ENCODE measurements at places on chromosomes 2 and 18.

DNA sequence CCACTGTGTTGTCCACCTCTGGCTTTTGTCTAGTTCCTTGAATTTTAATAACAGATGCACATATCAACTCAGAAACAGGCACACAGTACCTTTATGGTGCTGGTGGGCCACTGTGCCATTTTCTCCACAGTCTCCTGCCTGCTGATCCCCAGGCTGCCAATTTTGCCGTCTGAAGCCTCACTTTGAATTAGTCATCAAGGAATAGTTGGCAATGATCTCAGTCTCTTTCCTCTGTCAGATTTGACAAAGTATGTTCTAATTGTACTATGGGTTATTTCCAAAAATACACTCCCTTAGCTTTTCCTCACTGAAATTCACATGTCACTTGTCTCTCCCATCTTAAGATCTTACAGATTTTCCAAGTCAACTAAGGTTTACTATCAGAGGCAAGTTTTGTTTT is 140.7 kb downstream of the ZNF516 start:
- peak; percentile 16 for DNase-seq

GRCh38 chr2:181746844-181747243 is 66.5 kb upstream of the NEUROD1 start:
- DNase-seq = no peak

DNA sequence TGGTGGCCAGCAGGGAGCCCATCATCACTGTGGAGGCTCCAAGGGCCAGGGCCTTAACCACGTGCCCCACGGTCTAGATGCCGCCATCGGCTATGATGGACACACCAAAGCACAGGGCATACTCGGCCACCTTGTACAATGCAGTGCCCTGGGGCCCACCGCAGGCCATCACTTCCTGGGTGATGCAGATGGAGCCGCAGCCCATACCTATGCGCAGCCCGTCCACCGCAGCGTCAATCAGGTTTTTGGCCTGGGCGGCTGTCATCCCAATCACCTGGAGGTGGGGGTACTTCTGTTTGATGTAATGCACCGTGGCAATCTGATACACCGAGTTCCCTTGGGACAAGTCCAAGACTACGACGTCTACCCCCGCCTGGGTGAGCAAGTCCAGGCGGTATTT is 153.3 kb upstream of the ZSWIM2 start:
- DNase-seq = no peak

DNA sequence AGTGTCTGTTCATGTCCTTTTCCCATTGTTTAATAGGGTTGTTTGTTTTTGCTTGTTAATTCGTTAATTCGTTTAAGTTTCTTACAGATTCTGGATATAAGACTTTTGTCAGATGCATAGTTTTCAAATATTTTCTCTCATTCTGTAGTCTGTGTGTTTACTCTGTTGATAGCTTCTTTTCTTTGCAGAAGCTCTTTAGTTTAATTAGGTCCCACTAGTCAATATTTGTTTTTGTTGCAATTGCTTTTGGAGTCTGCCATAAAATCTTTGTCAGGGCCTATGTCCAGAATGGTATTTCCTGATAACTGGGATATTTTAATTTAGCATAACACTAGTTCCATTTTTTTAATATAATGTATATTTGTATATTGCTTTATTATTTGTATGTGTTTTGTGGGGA is 1380.1 kb downstream of the SUCLG1 start:
- no peak for DNase-seq

DNA sequence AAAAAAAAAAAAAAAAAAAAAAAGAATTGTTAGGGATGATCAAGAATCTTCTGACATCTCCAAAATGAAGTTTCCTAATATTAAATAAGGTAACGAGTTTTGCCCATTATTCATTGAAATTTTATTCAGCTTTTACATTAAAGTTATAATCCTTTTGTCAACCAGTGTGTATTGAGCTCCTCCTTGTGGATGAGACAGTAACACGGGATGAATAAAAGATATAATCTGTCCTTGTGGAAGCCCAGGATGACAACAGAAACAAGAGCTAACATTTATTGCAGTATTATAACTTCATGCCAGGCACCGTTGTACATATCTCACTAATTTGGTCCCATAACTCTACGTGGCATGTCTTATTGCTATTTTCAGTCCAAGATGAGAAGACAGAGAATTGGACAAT is 33.4 kb upstream of the SERPINB7 start:
- DNase-seq = no peak

DNA sequence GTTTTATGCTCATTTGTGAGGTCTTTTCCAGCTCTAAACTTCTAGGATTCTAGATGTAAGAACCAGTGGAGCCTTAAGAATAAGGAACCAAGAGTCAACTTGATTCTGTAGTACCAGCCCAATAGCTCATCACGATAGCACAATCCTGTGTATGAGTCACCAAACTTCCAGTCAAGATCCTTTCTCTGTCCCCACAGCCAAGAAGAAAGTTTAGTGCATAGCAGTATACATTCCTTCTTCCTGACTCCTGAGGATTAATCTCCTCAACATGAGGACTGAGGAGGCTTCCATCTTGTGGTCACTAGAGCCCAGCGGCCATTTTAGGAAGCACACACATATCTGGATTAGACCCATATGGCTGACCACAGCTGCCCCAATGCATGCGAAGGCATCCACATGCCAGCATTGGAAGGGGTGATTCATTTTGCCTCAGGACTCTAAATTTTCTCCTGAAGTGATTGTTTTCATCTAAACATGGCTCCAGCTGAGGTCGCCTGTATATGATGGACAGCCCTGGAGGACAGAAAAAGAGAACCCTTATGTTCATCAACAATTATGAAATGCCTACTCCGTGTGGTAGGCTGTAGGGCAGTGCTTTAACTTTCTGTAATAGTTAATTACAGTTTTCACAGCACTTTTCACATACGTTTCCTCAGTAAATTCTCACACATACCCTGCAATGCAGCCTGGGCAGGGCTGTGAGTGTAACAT is 53.5 kb downstream of the RASGRP3 start:
- DNase-seq = no peak

GRCh38 chr2:223811757-223812156 is 25.6 kb downstream of the AP1S3 start:
- no peak for DNase-seq

GRCh38 chr2:46439582-46439981 is 39.8 kb upstream of the TMEM247 start:
- DNase-seq = no peak

DNA sequence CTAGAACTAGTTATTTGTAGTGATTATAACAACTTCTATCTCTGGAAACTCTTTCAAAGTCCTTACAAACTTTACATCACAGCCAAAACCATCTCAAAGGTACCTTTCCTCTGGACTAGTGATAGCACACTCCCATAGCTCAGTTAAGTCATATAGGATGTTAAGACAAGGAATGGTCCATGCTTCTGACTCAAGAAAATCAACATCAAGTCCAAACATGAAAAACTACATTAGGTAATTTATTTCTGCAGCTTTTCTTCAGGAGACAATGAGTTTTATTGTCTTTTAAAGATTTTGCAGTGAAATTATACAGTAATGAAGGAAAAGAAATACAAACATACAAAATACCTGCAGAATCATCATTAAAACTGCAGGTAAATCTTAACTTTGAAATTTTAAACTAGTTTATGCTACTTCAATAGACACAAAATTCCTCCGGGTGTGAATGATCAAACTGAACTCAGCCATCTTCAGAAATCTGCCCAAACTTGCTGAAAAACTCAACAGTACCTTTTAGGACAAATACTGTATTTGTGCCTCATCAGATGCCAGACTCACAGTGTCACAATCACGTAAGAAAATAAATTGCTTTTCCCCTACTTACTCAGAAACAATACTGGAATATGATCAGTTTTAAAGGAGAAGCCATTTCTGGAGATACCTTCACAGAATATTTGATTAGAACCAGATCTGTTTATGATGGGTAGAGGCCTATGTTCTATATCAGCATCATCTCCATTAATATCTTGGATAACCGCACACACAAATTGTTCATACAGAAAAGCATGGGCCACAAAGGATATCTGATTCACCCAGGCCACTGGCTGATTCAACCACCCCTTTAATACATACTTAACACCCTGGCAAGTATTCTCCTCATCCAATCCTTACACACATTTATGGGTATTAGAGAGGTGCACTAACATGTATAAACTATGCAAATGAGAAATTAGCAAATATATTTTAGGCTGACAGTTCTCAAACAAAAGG is 2.6 kb downstream of the TMEM131 start:
- no peak for DNase-seq

DNA sequence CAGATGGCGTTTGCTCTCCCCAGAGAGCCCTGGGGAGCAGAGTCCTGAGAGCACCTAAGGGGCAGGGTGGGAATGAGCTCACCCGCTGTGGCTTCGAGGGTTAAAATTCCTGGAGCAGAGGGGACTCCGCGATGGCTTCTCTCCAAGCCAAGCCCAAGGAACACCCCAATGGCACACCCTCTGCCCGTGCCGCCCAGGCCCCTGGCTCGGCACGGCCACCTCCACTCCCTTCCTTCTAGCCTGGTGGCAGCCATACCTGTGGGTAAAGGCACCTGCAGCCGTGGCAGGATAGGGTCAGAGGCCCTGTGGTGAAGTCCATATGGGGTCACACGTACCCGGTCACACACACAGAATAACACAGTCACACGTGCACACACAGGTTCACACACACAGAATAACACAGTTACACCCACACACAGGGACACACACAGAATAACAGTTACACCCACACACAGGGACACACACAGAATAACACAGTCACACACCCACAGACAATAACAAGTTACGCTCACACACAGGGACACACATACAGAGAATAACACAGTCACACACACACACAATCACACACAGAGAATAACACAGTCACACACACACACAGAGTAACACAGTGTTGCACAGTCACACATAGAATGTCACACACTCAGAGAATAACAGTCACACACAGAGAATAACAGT is 50.5 kb downstream of the RAMP1 start:
- no peak for DNase-seq

GRCh38 chr2:95317123-95317500 is 20.0 kb downstream of the KCNIP3 start:
- no peak for DNase-seq

DNA sequence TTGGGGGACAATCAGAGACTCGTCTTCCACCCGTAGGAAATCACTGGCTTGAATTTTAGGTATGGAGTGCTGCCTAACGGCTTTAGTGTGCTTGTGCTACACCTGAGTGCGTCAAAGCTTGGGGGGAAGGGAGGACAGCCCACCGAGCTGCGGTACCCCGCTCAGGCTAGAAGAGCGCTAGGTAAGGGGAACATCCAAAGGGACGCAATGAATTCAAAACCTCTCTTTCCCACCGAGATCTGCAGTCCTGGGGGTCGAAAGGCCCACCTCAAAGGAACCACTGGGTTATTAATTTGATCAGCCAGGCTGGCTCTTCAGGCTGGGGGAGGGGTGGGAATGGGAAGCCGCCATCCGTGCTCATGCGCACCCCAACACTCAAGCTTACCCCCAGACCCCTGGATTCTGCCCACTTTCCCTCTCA is 2.7 kb downstream of the EPHA4 start:
- no peak for DNase-seq

DNA sequence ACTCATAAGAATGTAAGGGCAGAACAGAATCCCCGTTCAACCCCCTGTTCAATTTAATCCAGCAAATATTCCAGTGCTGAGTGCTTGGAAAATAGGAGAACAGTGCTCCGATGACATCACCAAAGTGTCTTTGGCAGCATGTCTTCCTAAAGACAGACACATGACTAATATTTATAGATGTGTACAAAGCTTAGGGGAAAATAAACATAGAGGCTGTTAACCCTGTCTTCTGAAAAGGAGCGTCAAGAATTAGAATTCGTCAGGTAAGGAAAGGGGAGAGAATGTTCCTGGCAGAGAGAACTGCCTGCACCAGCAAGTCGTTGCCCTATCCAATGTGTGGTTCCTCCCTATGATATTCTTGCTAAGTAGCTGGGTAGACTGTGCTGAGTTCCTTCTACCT is 72.7 kb downstream of the PLB1 start:
- DNase-seq = no peak

GRCh38 chr2:159110784-159111183 is 142.3 kb downstream of the TANC1 start:
- no peak for DNase-seq

GRCh38 chr2:28393114-28393836 is 617 bp downstream of the FOSL2 start:
- DNase-seq = peak; percentile 53

GRCh38 chr2:195582188-195582587 is 74.8 kb upstream of the SLC39A10 start:
- DNase-seq = no peak

DNA sequence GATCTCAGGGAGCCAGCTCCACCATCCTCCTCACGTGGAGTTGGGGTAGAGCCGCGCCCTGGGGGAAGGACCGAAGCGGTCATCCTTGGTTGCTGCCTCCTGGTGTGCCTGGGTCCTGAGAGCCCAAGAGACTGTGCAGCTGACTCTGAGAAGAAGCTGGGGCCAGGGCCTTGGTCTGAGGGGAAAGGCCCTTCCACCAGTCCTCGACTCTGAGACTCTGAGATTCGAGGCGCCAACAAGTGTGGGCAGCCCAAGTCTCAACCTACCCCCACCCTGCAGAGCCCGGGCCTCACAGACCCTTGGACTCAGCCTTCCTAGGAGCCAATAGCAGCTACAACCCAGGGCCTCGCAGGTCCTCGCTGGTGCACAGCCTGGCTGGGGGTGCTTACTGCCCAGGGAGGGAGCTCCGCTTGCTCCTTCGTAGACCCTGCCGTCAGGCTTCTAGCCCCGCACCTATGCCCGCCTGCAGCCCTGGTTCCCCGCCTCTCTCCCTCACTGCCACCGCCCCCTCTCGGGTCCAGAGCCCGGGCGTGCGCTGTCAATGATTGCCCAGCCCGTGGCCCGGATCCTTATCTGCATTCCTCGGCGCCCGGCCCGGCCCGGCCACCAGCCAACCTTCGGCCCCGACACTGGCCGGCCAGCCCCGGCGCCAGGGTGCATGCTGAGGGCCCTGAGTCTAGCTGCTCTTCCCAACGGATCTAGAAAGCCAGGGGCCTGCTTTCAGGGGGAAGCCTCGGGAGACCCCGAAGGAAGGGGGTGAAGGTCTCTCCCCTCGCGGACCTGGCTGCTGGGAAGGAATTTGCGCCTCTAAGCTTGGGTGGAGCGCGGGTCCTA is 2.0 kb downstream of the IHH start:
- DNase-seq = peak; percentile 59

GRCh38 chr2:43568228-43568627 is 27.6 kb downstream of the THADA start:
- DNase-seq = no peak

GRCh38 chr2:205946226-205946625 is 139.7 kb downstream of the INO80D start:
- DNase-seq = no peak

GRCh38 chr2:111139637-111140317 is 19.1 kb downstream of the BCL2L11 start:
- no peak for DNase-seq

- DNase-seq = no peak
Observed at GRCh38 chr2:241461693-241462677, 46.4 kb downstream of the STK25 start.

DNA sequence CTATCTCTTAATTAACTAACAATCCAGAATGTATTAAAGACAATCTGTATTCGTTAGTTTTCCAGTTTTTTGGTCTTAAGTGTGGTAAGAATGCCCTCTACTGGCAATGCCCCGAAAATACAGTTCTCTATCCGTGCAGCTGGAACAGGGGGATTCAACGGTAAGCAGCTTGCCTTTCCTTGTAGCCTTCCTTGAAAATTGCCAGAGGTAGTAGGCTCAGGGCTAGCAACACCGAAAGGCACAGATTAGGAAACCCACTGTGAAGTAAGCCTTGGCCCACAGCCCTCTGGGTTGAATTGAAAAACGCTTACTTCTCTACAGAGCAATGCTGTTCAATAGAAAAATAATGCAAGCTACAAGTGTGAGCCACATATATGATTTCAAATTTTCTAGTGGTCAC is 17.1 kb upstream of the VPS4B start:
- DNase-seq = peak; percentile 80

GRCh38 chr18:74631623-74632350 is 34.1 kb downstream of the ZNF407 start:
- DNase-seq = no peak

Measured in testis (tissue), 5 donors.